CD4-positive, alpha-beta memory T cell (primary cell): ENCODE measurements at places on chromosomes 5 and 9. TPM values are rescaled to one million over a fixed set of nuclear protein-coding genes. Genes with fewer than 3 reads are reported as not detected.

The ASPN gene
- total RNA-seq: not detected

The CCT5 gene
- total RNA-seq: 93.3 TPM

GRCh38 chr5:81265101-81265500 is 32.0 kb downstream of the CKMT2 start:
- no peaks in the 10 kb centered on the region for H3K27me3 ChIP-seq
- no peak overlapping the region for H3K27ac ChIP-seq
- no peak overlapping the region for H3K4me3 ChIP-seq
- no peak for DNase-seq
- no peaks in the 10 kb centered on the region for H3K4me1 ChIP-seq
- H3K36me3 ChIP-seq: no peaks in the 10 kb centered on the region

GRCh38 chr9:28888806-28889205 is 1315.5 kb upstream of the C9orf72 start:
- H3K36me3 ChIP-seq: no peaks in the 10 kb centered on the region
- no peak for DNase-seq
- no peaks in the 10 kb centered on the region for H3K27me3 ChIP-seq

DNA sequence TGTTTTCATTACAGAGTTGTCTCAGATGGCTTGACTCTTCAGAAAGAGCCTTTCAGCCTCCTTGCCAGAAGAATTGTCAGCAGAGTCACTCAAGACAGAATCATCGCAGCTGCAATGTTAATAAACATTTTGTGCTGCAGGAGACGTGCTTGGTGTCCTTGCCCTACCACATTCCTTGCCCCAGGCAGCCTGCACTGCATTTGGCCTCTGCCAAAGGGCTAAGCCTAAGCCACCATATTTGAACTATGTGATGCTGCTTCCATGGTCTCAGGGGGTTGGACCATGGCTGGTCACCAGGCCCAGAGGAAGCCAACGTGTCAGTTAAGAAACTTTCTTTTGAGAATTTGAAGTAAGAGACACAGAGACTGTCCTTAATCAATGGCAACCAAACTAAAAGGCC is 145.4 kb downstream of the ACTL7B start:
- no peaks in the 10 kb centered on the region for H3K36me3 ChIP-seq
- H3K27ac ChIP-seq: no peak overlapping the region
- no peaks in the 10 kb centered on the region for H3K27me3 ChIP-seq
- DNase-seq: no peak

DNA sequence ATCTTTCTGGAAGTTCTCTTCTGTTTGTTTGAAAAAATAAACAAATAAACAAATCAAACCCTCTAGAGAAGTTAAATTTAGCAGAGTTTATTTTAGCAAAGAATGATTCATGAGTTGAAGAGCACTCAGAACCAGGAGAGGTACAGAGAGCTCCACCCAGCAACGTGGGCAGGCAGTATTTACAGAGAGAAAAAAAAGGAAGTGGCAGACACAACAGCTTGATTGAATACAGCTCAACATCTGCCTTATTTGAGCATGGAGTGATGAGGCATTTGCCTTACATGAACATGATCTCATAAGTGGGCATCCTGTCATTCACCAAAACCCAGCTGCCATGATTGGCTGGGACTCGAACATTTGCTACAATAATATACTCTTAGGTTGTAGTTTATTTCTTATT is 381.6 kb upstream of the ADAMTS16 start:
- no peaks in the 10 kb centered on the region for H3K27me3 ChIP-seq
- DNase-seq: no peak
- no peak overlapping the region for H3K4me3 ChIP-seq
- H3K27ac ChIP-seq: no peak overlapping the region

- H3K36me3 ChIP-seq: no peaks in the 10 kb centered on the region
- no peaks in the 10 kb centered on the region for H3K27me3 ChIP-seq
- no peaks in the 10 kb centered on the region for H3K4me1 ChIP-seq
- H3K27ac ChIP-seq: no peak overlapping the region
These were observed 104.5 kb upstream of the NUDT12 start for GRCh38 chr5:103667068-103667467.

DNA sequence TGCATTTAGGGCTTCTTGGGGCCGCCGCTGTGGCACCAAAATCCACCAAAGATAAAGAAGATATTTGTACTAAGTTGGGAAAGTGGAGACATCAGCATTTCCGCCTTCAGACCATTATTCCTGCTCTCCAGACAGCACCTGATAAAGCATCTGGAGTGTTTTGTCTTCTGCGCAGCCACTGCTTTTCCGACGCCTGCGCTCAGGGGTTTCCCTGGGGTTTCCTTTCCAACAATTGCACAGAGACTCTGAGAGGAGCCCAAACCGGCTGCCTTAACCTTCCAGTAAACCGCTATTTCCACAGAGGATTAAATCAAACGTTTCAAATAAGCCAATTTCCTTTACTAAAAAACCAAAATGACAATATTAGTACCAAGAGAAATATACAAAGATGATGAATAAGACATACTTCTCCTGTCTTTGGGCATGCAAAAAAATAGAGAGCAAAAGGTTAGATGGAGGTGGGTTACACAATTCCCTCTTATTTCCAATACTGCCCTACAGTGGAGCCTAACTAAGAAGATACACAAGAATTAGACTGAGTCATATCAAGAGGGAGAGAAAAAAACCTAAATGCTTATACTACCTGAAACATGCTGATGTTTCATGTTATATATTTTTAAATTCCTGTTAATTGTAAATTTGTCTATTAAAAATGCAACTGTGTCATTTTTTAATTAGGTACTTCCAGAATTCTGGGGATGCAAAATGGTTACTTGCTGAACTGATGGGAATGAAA is 98.4 kb downstream of the MAPKAP1 start:
- no peak overlapping the region for H3K4me3 ChIP-seq
- no peak overlapping the region for H3K27ac ChIP-seq
- no peaks in the 10 kb centered on the region for H3K36me3 ChIP-seq
- H3K27me3 ChIP-seq: no peaks in the 10 kb centered on the region
- H3K4me1 ChIP-seq: no peaks in the 10 kb centered on the region
- no peak for DNase-seq

DNA sequence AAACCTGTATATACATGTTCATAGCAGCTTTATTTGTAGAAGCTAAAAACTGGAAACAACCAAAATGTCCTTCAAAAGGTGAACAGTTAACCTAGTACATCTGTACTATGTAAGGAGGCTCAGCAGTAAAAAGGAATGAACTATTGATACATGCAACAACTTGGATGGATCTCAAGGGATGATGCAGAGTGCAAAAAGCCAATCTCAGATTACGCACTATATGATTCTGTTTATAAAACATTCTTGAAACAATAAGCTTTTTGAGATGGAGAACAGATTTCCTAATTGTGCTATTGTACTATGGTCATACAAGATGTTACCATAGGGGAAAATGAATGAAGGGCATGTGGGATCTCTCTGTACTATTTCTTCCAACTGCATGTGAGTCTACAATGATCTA is 88.9 kb downstream of the PAM start:
- DNase-seq: no peak
- H3K27ac ChIP-seq: no peak overlapping the region
- H3K36me3 ChIP-seq: no peaks in the 10 kb centered on the region
- no peaks in the 10 kb centered on the region for H3K27me3 ChIP-seq
- H3K4me1 ChIP-seq: no peaks in the 10 kb centered on the region

DNA sequence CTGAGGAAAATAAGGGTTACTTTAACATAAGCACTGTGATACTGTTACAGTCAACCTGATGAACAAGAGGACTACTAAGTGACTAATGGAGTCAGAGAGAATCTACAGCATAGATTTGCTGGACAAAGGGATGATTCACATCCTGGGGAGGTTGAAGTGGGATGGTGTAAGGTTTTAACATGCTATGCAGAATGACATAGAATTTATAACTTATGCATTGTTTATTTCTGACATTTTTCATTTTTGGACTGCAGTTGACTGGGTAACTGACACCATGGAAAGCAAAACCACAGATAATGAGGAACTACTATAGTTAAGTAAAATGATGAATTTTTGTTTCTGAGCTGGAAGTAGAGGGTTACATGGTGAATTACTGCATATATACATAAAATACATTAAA is 389.2 kb downstream of the MAT2B start:
- no peak overlapping the region for H3K4me3 ChIP-seq
- no peaks in the 10 kb centered on the region for H3K27me3 ChIP-seq
- no peaks in the 10 kb centered on the region for H3K36me3 ChIP-seq
- H3K4me1 ChIP-seq: no peaks in the 10 kb centered on the region
- no peak overlapping the region for H3K27ac ChIP-seq

- no peak for DNase-seq
- H3K4me3 ChIP-seq: no peak overlapping the region
- no peak overlapping the region for H3K27ac ChIP-seq
These were observed 367.2 kb downstream of the OSTF1 start for GRCh38 chr9:75455444-75455921.

GRCh38 chr9:6671416-6671815 is 25.9 kb upstream of the GLDC start:
- H3K36me3 ChIP-seq: no peaks in the 10 kb centered on the region
- H3K4me1 ChIP-seq: no peaks in the 10 kb centered on the region
- no peak for DNase-seq
- H3K4me3 ChIP-seq: no peak overlapping the region
- no peak overlapping the region for H3K27ac ChIP-seq

- H3K4me1 ChIP-seq: peaks cover 31% of the 10 kb centered on the region
- no peak overlapping the region for H3K4me3 ChIP-seq
- H3K27me3 ChIP-seq: no peaks in the 10 kb centered on the region
These were observed 3.5 kb downstream of the CFAP157 start for GRCh38 chr9:127710204-127710783.

GRCh38 chr5:35172533-35172932 is 57.8 kb downstream of the PRLR start:
- H3K4me3 ChIP-seq: no peak overlapping the region
- DNase-seq: no peak
- H3K36me3 ChIP-seq: no peaks in the 10 kb centered on the region
